ENCODE measurements at places on chromosomes 13 and 19.
A peak's percentile ranks its signal among the peaks of the same experiment; 100 is the strongest.

- peak; percentile 55 for DNase-seq
These were observed 9.3 kb downstream of the HOOK2 start for GRCh38 chr19:12766051-12766521.

DNA sequence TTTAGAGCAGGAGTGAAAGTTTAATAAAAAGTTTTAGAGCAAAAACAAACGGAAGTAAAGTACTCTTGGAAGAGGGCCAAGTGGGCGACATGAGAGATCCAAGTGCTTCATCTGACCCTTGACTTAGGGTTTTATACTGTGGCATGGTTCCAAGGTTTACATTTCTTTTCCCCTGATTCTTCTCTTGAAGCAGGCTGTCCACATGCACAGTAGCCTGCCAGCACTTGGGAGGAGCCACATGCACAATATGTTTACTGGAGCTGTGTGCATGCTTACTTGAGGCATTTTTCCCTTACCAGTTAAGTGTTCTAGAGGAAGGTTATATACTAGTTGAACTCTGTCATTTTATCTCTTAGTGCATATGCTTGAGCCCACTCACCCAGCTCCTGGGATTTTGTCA is 295.6 kb downstream of the TBC1D4 start:
- no peak for DNase-seq

GRCh38 chr19:51142119-51142518 is at the start of gene SIGLEC7:
SIGLEC7 (plus strand) TSS chr19:51142301; CDS start chr19:51142370, 69 bp downstream.
- DNase-seq, result no peak

GRCh38 chr13:36875431-36875830 is 44.6 kb downstream of the SMAD9 start:
- DNase-seq, result no peak

DNA sequence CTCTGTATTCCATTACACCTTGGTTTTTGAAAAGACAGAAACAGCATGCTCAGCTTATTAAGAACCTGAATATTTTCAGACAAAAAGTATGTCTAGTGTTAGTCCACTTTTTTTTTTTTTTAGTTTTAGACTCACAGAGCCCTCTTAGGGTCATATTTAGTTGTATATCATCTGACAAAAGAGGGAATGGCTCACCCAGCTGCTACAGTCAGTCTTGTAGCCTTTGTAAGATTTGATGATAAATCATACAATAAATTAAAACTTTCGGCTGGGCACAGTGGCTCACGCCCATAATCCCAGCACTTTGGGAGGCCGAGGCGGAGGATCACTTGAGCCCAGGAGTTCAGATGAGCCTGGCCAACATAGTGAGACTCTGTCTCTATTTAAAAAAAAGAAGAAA is 43.7 kb upstream of the LDLR start:
- no peak for DNase-seq

- DNase-seq, result no peak
These were observed 948.3 kb downstream of the SLITRK1 start for GRCh38 chr13:82934000-82934399.
